ENCODE measurements at places on chromosomes 12 and 14. TPM values are rescaled to one million over a fixed set of nuclear protein-coding genes. Genes with fewer than 3 reads are reported as not detected.

Gene CLEC4C
- not detected for total RNA-seq

Gene OR4K13
- total RNA-seq = not detected

Gene DGLUCY
- 21.6 TPM for total RNA-seq

Gene PMEL
- total RNA-seq = 3.7 TPM

All from epithelial cell of proximal tubule (primary cell).